ENCODE measurements at places on chromosomes 1 and 21.

DNA sequence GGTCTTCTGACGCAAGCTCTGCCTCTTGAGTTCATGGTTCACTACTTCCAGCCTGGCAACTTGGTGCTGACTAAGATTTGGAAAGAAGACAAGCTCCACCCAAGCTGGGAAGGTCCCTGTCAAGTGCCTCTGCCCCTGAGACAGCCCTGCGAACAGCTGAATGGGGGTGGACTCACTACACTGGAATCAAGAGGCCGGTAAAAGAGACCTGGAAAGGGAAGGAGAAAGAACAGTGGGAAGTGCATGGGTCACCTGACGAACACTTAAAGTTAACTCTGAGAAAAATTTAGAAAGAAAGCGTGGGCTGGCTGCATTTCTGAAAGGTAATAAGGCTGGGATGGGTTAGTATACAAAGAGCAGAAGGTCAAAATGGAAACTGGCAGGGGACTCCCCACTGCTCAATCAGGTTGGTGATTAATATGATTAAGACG, 26.1 kb upstream of the ZNF496 start:
- DNase-seq, result no peak

GRCh38 chr1:11339346-11340232, 66.6 kb downstream of the UBIAD1 start:
- no peak for DNase-seq

DNA sequence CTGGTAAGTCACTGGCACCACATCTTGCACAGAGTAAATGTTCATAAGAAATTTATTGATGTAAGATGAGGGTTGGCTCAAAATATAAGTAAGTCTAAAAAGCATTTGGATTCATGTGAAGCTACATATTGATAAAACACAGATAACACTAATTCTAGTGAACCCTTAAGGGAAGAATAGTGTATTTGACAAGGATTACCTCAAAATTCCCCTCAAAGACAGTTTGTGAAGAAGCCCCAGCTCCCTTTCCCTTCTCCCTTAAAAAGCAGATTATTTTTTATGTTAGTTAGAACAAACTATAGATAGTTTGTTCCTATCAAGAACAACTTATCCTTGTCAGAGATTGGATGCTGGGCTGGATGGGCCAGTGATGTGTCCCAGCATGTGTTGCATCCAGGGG, 10.7 kb downstream of the FGGY start:
- no peak for DNase-seq

GRCh38 chr1:179930867-179931266, 23.7 kb upstream of the CEP350 start:
- DNase-seq, result no peak

DNA sequence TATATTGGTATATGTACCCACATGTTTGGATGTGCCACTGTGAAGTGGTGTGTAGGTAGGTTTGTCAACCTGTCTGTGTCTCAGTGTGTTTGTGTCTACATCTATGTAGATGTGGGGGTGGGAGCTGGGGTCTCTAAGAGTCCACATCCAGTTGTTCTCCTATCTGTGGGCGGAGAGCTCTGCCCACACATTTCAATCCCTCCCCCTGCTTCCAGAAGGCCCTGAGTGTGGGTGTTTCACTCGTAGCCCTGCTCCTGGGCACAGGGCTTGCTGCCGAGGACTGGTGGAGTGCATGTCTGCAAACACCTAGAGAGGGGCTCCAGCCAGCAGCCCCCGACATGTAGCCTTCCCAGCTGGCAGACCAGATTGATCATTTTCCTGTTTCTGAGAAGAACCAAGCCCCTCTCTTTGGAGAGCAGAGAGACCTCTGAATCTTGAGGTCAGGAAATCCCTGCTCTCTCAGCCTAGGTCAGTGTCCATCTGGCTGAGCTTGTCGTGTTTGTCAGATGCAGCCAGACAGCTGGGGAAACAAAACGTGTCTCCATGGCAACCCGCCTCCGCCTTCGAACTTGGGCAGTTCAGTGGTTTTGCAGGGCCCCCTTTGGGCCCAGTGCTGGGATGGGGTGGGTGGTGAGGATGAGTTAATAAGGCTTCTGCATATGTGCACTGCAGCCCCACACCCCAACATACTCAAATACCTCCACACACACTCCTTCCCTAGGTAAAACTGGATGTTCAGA, 31.2 kb upstream of the SYNC start:
- DNase-seq, result no peak

- no peak for DNase-seq
Observed at GRCh38 chr21:22763442-22763841, 1765.2 kb downstream of the NCAM2 start.

- peak; percentile 95 for DNase-seq
Observed at GRCh38 chr1:25997828-25998761, at the start of gene PAFAH2. PAFAH2 (minus strand) TSS chr1:25998063; CDS start chr1:25990816, 7,247 bp downstream.

Measured in CD8-positive, alpha-beta memory T cell (primary cell).